ENCODE measurements at places on chromosomes 12 and 14.
A peak's percentile ranks its signal among the peaks of the same experiment; 100 is the strongest.

- DNase-seq, result no peak
Measured at GRCh38 chr14:88184956-88185355, 138.1 kb downstream of the KCNK10 start.

DNA sequence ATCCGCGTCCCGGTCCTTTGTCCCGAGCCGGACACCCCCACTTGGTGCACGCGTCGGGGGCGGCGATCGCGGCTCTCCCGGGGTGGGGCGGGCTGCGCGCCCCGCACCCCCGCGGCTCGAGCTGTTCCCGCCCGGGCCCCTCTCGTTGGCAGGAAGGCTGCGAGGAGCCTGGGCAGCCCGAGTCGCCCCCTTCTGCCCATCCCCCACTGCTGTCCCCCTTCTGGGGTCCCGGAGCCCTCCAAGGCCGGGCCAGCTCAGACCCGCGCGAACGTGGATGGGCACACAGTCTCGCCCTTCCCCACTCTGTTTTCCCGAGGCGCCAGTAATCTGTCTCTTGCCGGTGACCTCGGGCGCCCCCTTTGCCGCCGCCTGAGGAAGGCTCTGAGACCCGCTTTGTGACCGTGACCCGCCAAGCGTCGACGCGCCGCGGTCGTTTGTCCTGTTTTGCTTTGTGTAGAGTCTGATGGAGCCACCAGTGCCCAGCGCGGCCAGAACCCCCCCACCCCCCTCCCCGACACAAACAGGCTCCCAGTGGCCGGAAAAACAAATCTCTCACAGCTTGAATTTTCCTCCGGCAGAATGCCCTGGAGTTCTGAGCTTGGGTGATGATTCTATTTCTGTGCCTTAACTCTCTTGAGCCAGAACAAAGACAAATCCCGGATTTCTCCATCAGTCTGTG is 610 bp downstream of the C14orf132 start:
- peak; percentile 65 for DNase-seq

GRCh38 chr14:103526247-103526913 is 2.6 kb upstream of the TRMT61A start:
- no peak for DNase-seq

DNA sequence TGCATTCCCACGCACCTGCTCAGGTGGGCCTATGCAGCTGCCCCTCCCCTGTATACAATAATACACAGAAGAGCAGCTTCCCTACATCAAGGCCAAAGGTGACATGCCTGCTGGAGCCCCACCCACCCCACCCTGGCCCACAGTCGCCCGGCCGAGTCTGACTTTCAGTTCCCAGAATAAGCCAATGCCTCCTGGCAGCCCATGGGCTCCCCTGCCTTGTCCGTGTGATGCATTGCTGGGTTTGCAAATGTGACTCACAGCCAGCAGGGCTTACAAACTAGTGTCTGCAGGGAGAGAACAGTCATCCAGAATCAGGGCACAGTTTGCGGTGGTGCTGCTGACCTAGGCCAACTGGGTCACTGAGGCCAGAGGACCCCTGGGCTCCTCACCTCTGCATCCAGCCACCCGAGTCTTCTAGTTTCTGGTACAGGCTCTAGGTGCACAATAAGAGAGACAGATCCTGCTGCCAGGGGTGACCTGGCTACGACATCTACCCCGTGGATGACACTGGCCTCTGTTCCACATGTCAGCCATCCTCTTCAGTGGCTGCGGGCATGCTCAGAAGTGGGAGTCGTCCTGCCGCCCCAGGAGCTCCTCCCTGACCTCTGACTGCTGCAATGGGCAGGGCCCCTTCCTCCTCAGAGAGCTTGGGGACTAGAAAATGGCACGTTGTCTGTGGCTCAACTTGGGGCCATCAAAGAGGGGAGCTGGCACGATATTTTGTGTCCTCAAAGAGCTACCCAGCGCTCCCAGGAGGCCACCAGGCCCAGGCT is 84.5 kb downstream of the CHGA start:
- peak; percentile 88 for DNase-seq

GRCh38 chr12:76272287-76272686 is 75.9 kb downstream of the BBS10 start:
- peak; percentile 61 for DNase-seq

DNA sequence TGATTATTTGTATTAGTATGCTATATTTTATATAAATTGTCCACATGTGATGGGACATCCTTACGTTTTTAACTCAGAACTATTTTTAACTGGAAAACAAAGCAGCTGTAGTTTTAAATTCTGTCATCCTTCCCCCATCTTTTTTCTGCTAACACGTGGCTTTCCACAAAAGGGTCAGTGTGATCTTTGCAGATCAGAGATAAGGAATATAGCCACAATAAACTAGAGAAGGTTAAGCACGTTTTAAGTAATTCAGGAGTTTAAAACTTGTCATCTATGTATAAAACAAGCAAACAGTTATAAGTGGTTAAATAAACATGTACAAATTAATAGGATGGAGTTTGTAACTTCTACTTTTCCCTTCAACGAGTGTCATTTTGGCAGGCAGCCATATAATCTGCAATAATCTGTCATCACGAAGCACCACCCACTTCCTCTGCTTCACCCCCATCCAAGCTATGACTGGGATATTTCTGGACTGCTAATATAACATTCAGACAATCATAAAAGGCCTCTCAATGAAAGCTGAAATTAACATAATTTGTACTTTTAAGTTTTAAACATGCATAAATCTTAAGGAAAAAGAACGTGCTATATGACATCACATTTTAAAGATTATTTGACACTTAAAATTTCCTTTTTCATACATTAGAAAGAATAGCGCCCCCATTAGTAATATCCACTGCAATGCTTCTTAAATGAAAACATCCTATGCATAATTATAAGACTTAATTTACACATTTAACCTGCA is 15.3 kb downstream of the TAOK3 start:
- DNase-seq, result no peak

- no peak for DNase-seq
Measured at GRCh38 chr12:64522807-64523206, 70.9 kb downstream of the TBK1 start.

DNA sequence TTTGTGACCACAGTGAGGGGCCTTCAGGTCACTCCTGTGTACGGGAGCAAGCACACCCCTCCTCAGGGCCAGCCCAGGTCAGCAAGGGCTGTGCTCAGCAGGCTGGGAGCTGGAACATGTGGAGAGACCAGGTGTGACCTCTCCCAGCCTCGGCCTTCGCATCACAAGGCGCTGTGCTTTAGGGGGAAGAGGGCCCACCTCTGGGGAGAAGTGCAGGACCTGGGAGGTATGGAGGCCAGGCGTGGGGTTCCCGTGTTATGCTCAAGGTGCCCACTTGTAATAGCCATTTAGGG is 194.6 kb upstream of the PRMT8 start:
- no peak for DNase-seq

GRCh38 chr14:96416292-96416691 is 24.4 kb downstream of the AK7 start:
- no peak for DNase-seq

DNA sequence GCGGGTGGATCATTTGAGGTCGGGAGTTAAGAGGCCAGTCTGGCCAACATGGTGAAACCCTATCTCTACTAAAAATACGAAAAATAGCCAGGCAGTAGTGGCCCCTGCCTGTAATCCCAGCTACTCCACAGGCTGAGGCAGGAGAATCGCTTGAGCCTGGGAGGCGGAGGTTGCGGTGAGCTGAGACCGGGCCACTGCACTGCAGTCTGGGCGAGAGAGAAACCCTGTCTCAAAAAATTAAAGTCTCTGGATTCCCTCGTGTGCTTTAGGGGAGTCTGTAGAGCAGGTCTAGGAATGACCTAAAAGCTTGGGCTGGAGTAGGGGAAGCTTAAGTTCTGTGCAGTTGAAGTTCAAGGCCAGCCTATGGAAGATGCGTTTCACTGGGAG is 697 bp upstream of the TULP3 start:
- DNase-seq, result no peak

DNA sequence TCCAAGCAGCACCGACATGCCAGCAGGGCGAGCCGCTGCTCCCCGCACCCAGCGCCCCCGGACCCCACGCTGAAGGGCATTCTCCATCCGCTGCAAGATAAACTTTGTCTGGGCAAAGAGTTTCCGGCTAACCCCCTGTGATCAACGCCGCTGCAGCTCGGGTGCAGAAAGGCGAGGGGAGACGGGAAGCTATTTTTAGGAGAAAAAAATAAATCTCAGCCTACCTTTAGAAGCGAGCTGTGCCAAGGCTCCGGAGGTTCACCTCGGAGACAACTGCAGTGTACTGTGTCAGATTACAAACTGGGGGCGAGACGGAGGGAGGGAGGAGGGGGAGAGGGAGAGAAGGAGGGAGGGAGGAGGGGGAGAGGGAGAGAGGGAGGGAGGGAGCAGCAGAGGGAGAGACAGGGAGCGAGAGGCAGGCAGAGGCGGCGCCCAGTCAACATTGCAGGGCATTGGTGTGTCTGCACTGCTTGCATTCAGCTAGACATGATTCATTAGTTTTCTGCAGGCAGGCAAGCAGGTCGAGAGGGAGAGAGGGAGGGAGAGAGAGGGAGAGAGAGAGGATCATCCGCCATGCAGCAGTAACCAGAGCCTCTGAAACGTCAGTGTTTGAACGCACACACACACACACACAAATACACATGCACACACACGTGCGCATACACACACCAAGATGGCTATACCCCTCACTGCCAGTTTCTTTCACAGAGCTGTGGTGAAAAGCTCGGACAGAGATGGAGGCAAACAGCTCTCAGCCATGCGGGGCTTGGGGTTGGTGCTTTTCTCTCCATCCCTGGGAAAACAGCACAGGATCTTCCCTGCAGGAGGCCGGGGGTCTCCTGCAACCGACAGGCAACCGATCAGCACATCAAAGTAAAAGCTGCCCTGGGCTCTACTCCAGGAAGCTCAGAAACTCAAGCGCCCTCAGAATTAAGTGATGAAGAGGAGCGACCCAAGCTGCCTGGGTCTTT is at the start of gene RIMBP2:
RIMBP2 (minus strand) TSS at position 302 of the 971 bp plus-strand sequence. CDS start 237,286 bp downstream, outside the sequence.
- DNase-seq, result peak; percentile 65

DNA sequence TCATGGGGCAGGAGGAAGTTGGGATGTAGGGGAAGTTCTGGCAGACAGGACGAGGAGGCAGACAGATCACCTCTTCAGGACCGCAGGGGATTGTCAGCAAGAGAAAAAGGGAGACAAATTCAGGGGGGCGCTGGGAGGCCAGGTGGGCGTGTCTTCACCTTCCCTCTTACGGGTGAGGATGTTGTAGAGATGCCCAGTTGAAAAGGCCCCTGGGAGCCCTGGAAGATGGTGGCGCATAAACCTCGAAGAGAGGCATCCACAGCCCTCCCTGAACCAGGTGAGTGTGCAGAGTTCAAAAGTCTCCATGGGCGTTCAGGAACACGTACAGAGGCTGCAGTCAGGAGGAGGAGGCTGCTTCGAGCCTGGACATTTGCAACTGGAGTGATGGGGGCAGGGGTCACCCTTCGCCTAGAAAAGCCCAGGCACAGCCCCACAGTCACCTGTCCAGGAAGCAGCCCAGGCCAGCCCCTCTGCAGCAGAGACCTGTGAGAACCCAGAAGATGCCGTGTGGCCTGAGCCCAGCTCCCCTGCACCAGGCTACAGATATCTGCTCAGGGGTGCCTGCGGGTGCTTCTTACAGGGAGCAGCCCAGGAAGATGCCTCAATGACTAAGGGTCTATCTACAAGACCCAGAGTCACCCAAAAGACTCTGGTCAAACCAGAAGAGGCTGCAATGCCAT is 74.4 kb downstream of the PRIMA1 start:
- DNase-seq, result no peak

GRCh38 chr14:21087294-21088091 is 11.0 kb downstream of the ZNF219 start:
- DNase-seq, result peak; percentile 93

DNA sequence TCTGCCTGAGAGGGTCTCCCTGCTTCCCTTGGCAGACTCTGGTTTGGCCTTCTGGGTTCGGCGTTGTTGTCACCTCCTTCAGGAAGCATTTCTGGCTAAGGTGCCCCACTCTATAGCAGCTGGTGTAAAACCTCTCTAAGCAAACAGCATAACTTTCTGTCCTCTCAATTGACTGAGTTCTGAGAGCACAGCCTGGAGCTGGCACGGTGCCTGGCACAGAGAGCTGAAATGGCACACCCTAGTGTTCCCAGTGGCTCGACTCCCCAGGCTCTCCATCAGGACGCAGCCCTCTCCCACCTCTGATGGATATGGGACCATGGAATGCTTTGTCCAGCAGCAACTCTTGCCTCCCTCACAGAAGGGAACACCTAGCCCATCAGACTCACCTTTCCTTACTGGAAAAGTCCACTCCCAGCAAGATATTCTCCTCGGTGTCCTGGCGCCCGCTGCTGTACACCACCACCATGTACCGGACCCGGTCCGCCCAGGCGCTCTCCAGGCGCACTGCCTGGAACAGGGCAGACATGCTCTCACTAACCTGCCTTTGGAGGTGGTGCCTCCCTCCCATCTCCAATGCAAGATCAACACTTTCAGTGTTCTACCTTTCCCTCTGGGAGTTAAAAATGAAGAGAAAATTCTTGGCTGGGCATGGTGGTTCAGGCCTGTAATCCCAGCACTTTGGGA is 40.6 kb downstream of the SSH1 start:
- no peak for DNase-seq

DNA sequence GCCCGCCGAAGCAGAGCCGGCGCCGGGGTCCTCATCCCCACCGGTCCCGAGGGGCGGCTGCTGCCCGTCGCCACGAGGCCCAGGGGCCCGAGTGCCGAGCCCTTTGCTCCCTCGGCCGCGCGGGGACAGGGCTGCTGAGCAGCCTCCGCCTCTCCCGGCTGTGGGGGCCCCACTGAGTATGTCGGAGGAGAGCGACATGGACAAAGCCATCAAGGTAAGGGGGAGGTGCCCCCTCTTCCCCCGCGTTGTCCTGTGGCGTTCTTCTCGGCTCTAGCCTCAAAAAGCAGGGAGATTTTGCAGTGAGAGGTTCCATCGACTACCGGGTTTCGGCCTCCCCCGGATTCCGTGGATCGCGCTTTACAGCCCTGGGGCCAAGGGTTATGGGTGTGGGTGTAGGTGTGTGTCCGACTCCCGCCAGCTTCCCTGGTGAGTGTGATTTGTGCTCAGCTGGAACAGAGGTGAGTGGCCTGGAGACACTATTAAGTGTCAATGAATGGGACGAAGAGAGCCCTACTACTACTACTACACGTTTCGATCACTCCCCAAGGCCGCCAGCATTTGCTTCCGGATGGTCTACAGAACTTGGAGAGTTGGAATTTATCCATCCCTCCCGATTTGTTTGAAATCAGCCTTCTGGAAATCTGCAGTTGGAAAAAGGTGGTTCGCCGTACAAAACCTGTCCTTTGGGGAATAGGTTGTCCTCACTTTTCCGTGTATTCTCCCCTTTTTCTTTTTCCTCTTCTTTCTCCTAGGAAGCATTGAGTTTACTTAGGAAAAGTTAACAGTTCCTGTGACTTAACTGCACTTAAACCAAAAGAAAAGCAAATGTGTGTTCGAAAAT is 748 bp downstream of the MAPKAPK5 start:
- peak; percentile 39 for DNase-seq

DNA sequence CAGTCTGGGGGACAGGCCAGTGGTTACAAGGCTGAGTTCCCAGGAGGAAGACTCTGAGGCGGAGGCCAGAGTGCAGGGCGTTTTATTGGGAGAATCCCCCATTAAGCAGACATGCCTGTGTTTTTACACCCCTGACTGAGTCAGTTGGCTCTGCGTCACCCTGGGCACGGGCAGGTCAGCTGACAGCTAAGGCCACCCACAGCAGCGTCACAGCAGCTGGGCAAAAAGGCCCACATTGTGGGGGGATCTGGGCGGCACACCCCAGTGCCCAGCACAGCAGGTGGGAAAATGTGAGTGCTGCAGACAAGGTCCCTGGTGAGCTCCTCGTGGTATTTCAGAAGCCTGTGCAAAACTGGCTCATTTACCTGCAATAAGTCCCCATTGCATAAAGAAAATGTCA is 184.7 kb downstream of the AACS start:
- no peak for DNase-seq

Measured in astrocyte of the hippocampus (primary cell).